ENCODE measurements at places on chromosomes 7 and 10. TPM values are rescaled to one million over a fixed set of nuclear protein-coding genes. Genes with fewer than 3 reads are reported as not detected.

DNA sequence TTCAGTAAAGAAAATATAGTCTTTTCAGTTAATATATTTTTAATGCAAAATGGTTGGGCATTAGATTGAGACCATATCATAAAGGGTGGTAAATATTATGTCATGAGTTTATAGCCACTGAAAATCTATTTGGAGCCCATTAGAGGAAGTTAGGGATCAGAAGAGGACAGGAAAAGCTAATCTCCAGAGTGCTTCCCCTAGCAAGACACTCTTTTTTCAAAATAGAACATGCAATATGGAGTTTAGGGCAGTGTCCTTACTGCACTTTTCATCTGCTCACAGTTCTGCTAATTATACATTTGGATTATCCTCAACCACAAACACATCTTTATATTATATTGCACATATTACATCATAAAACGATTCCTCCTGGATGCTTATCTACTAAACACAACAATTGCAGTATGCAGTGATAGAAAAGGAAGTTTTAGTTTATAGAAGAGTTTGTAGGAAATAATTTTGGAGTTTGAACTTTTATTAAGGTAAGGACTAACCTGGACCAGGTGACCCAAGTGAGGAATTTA is 159.8 kb downstream of the PHF14 start:
- DNase-seq = no peak
- H3K27me3 ChIP-seq = no peaks in the 10 kb centered on the region
- H3K4me1 ChIP-seq = no peaks in the 10 kb centered on the region
- H3K36me3 ChIP-seq = peaks cover 35% of the 10 kb centered on the region
- H3K27ac ChIP-seq = no peak overlapping the region

GRCh38 chr7:50661345-50662040 is 96.3 kb upstream of the DDC start:
- H3K4me3 ChIP-seq = no peak overlapping the region
- H3K36me3 ChIP-seq = no peaks in the 10 kb centered on the region
- peaks cover 11% of the 10 kb centered on the region for H3K4me1 ChIP-seq
- H3K27ac ChIP-seq = no peak overlapping the region
- no peaks in the 10 kb centered on the region for H3K27me3 ChIP-seq

GRCh38 chr7:47027695-47028240 is 554.1 kb downstream of the TNS3 start:
- H3K4me1 ChIP-seq = peaks cover 4% of the 10 kb centered on the region
- H3K36me3 ChIP-seq = no peaks in the 10 kb centered on the region
- DNase-seq = no peak
- no peak overlapping the region for H3K4me3 ChIP-seq
- H3K27me3 ChIP-seq = no peaks in the 10 kb centered on the region

GRCh38 chr10:15571575-15571974 is 148.1 kb downstream of the ITGA8 start:
- H3K36me3 ChIP-seq = no peaks in the 10 kb centered on the region
- no peaks in the 10 kb centered on the region for H3K4me1 ChIP-seq
- no peak for DNase-seq
- no peak overlapping the region for H3K4me3 ChIP-seq

- no peak overlapping the region for H3K27ac ChIP-seq
- peaks cover 10% of the 10 kb centered on the region for H3K4me1 ChIP-seq
Observed at GRCh38 chr7:47647181-47647917, 65.4 kb upstream of the TNS3 start.

- no peak for DNase-seq
- H3K36me3 ChIP-seq = peaks cover 27% of the 10 kb centered on the region
- H3K27me3 ChIP-seq = no peaks in the 10 kb centered on the region
- H3K4me3 ChIP-seq = no peak overlapping the region
Observed at GRCh38 chr7:27762062-27762461, 22.1 kb downstream of the TAX1BP1 start.

- DNase-seq = no peak
- 0 out of 2 replicates have a peak, but pooled peaks cover 2% of the 10 kb centered on the region for H3K4me1 ChIP-seq
- no peaks in the 10 kb centered on the region for H3K27me3 ChIP-seq
- H3K36me3 ChIP-seq = no peaks in the 10 kb centered on the region
- no peak overlapping the region for H3K27ac ChIP-seq
Observed at GRCh38 chr7:136883046-136883445, 14.6 kb downstream of the CHRM2 start.

GRCh38 chr7:27532314-27532713 is 130.4 kb downstream of the HIBADH start:
- DNase-seq = no peak
- no peak overlapping the region for H3K4me3 ChIP-seq
- 0 out of 2 replicates have a peak, but pooled peaks cover 2% of the 10 kb centered on the region for H3K36me3 ChIP-seq

- no peaks in the 10 kb centered on the region for H3K27me3 ChIP-seq
- no peak for DNase-seq
- no peaks in the 10 kb centered on the region for H3K4me1 ChIP-seq
- H3K27ac ChIP-seq = no peak overlapping the region
- no peaks in the 10 kb centered on the region for H3K36me3 ChIP-seq
Observed at GRCh38 chr7:45642044-45642443, 67.9 kb downstream of the ADCY1 start.

DNA sequence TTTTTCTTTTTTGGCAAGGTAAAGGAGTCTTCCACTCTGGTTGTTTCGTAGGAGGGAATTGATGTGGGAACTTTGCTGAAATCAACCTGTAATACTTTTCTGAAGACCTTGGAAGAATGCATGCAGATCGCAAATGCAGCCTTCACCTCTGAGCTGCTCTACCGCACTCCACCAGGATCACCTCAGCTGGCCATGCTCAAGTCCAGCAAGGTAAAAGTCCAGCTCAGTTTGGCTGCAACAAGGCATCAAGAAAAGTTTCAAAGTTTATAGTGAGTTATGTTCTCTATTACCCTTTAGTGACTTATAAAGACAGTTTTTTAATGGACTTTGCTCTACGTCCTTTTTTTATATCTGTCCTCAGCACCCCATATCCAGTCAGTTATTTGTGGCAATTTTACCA is 21.0 kb downstream of the PLEKHA8 start:
- DNase-seq = no peak
- no peaks in the 10 kb centered on the region for H3K4me1 ChIP-seq
- H3K27me3 ChIP-seq = no peaks in the 10 kb centered on the region
- no peak overlapping the region for H3K4me3 ChIP-seq
- no peak overlapping the region for H3K27ac ChIP-seq
- H3K36me3 ChIP-seq = peaks cover 49% of the 10 kb centered on the region

DNA sequence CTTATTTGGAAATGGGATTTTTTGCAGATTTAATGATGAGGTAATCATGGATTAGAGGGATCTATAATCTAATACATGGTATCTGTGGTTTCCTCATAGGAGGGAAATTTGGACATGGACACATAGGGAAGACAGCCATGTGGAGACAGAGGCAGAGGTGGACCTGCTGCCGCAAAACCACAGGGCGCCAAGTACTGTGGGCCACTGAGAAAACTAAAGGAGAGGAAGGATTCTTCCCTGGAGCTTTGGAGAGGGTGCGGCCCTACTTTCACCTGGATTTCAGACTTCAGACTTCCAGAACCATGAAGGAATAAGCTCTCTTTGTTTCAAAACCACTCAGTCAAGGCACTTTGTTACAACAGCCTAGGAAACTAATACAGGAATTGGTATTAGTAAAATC is 149.4 kb upstream of the AKR1E2 start:
- no peaks in the 10 kb centered on the region for H3K36me3 ChIP-seq
- no peaks in the 10 kb centered on the region for H3K4me1 ChIP-seq
- H3K27ac ChIP-seq = no peak overlapping the region
- no peak overlapping the region for H3K4me3 ChIP-seq
- no peak for DNase-seq

DNA sequence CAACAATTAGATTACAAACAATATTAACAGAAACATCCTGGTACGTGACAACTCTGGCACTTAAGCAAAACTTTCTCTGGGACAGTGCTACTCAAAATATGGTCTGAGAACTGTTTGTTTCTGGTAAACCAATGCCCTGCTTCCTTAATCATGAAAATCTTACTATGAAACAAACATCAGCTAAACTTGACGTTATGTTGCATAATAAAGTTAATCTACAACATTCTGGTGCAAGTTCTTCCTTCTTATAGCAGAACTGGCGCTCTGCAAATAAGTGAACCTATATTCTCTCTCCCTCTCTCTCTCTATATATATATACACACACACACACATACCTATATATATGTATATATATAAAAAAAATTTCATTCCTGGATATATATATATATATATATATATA is 7.8 kb downstream of the C7orf33 start:
- H3K4me1 ChIP-seq = no peaks in the 10 kb centered on the region
- no peak for DNase-seq
- no peaks in the 10 kb centered on the region for H3K27me3 ChIP-seq
- H3K27ac ChIP-seq = no peak overlapping the region
- H3K4me3 ChIP-seq = no peak overlapping the region
- no peaks in the 10 kb centered on the region for H3K36me3 ChIP-seq

DNA sequence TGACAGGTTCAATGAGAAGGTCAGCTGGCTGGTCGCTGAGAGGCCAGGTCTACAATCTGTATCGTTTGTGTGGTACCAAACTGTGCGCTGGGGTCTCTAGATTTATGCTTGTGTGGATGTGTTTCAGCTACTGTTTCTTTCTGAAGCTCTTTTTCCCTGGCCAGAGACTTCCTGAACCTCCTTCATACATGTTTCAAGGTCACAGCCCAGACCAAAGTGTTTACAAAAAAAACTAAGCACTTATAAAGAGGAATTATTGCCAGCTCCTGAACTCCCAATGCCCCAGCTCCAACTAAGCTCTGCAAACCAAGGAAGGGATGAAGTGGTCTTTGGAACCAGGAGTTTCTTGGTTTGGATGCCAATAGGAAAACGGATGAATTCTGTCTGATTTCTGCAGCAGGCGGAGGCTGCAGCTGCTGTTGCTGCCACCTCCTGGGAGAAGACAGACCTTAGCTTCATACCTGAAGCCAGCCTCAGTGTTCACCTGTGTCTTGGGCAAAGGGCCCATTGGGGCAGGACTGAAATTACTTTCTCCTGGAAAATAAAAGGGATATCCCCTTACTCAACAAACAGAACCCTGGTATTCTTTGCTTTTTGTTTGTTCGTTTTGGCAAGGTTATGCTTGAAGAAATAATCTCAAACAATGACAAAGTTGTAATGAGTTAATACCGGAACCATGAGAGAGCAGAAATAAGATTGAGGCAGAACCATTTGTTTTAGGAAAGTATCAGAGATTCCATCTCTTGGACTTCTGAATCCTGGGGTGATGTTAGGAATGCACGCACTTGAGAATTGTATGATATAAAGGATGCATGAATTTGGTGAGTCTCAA is 24.6 kb upstream of the MKLN1 start:
- no peaks in the 10 kb centered on the region for H3K27me3 ChIP-seq
- H3K36me3 ChIP-seq = no peaks in the 10 kb centered on the region
- no peak for DNase-seq
- H3K4me1 ChIP-seq = no peaks in the 10 kb centered on the region

- no peaks in the 10 kb centered on the region for H3K27me3 ChIP-seq
- peaks cover 3% of the 10 kb centered on the region for H3K4me1 ChIP-seq
- H3K36me3 ChIP-seq = no peaks in the 10 kb centered on the region
- DNase-seq = no peak
Observed at GRCh38 chr7:143385891-143386781, 5.0 kb downstream of the ZYX start.

- no peak overlapping the region for H3K27ac ChIP-seq
- H3K4me3 ChIP-seq = no peak overlapping the region
- no peaks in the 10 kb centered on the region for H3K4me1 ChIP-seq
- no peaks in the 10 kb centered on the region for H3K36me3 ChIP-seq
- no peaks in the 10 kb centered on the region for H3K27me3 ChIP-seq
Observed at GRCh38 chr7:142414135-142414534, 156.3 kb upstream of the PRSS58 start.

- no peak for DNase-seq
- no peak overlapping the region for H3K27ac ChIP-seq
- H3K27me3 ChIP-seq = no peaks in the 10 kb centered on the region
- no peaks in the 10 kb centered on the region for H3K4me1 ChIP-seq
Observed at GRCh38 chr7:136016649-136017395, 39.7 kb upstream of the MTPN start.

GRCh38 chr7:87356448-87356847 is 11.0 kb downstream of the CROT start:
- DNase-seq = peak; percentile 27
- H3K4me3 ChIP-seq = no peak overlapping the region
- no peak overlapping the region for H3K27ac ChIP-seq
- H3K27me3 ChIP-seq = no peaks in the 10 kb centered on the region
- peaks cover 64% of the 10 kb centered on the region for H3K36me3 ChIP-seq
- H3K4me1 ChIP-seq = no peaks in the 10 kb centered on the region

GRCh38 chr10:12394241-12395033 is 45.1 kb downstream of the CAMK1D start:
- no peak overlapping the region for H3K27ac ChIP-seq
- no peaks in the 10 kb centered on the region for H3K4me1 ChIP-seq
- no peak for DNase-seq
- no peak overlapping the region for H3K4me3 ChIP-seq

- H3K27me3 ChIP-seq = no peaks in the 10 kb centered on the region
- no peaks in the 10 kb centered on the region for H3K36me3 ChIP-seq
- no peak overlapping the region for H3K27ac ChIP-seq
- no peak overlapping the region for H3K4me3 ChIP-seq
- DNase-seq = no peak
Observed at GRCh38 chr7:120567204-120567603, 290.7 kb downstream of the TSPAN12 start.

- H3K36me3 ChIP-seq = peaks cover 35% of the 10 kb centered on the region
- H3K4me1 ChIP-seq = peaks cover 42% of the 10 kb centered on the region
- DNase-seq = no peak
- H3K27ac ChIP-seq = peak overlapping the region; percentile 94
- H3K4me3 ChIP-seq = peak overlapping the region; percentile 84
Observed at GRCh38 chr10:100345570-100346330, 1.3 kb upstream of the SCD start.

GRCh38 chr7:19915596-19915995 is 142.2 kb upstream of the TMEM196 start:
- no peak overlapping the region for H3K4me3 ChIP-seq
- H3K4me1 ChIP-seq = no peaks in the 10 kb centered on the region
- no peaks in the 10 kb centered on the region for H3K27me3 ChIP-seq
- no peak overlapping the region for H3K27ac ChIP-seq

- H3K27ac ChIP-seq = no peak overlapping the region
- H3K4me1 ChIP-seq = no peaks in the 10 kb centered on the region
- no peaks in the 10 kb centered on the region for H3K27me3 ChIP-seq
Observed at GRCh38 chr10:122122493-122122892, 133.5 kb downstream of the TACC2 start.

- H3K4me3 ChIP-seq = no peak overlapping the region
- DNase-seq = no peak
- H3K27ac ChIP-seq = no peak overlapping the region
- H3K36me3 ChIP-seq = no peaks in the 10 kb centered on the region
- no peaks in the 10 kb centered on the region for H3K27me3 ChIP-seq
Observed at GRCh38 chr7:88073626-88074025, 139.6 kb downstream of the ADAM22 start.

- H3K27ac ChIP-seq = no peak overlapping the region
- H3K27me3 ChIP-seq = no peaks in the 10 kb centered on the region
- H3K36me3 ChIP-seq = no peaks in the 10 kb centered on the region
- H3K4me3 ChIP-seq = no peak overlapping the region
- H3K4me1 ChIP-seq = no peaks in the 10 kb centered on the region
Observed at GRCh38 chr7:86733783-86734182, 90.1 kb downstream of the GRM3 start.

GRCh38 chr7:36298106-36298505 is 91.6 kb upstream of the ANLN start:
- H3K4me3 ChIP-seq = no peak overlapping the region
- peaks cover 46% of the 10 kb centered on the region for H3K36me3 ChIP-seq
- H3K27me3 ChIP-seq = no peaks in the 10 kb centered on the region
- H3K4me1 ChIP-seq = no peaks in the 10 kb centered on the region

PNLIP gene
- total RNA-seq = not detected

KCNMA1 gene
- 31.3 TPM for total RNA-seq

NXPH1 gene
- not detected for total RNA-seq

PTPN20 gene
- total RNA-seq = not detected

SDK1 gene
- total RNA-seq = not detected

HOXA3 gene
- 1.3 TPM for total RNA-seq

PDZD7 gene
- 2.6 TPM for total RNA-seq

AS3MT gene
- not detected for total RNA-seq

GOLGA7B gene
- total RNA-seq = not detected

ELFN1 gene
- not detected for total RNA-seq

GOT1 gene
- total RNA-seq = 54.7 TPM

ZNF22 gene
- 53.2 TPM for total RNA-seq

NRG3 gene
- not detected for total RNA-seq

All from Karpas-422 (cell line).